ENCODE measurements at places on chromosomes 2 and 18.

- DNase-seq: no peak
Observed at GRCh38 chr2:216810399-216811160, 49.3 kb downstream of the TNP1 start.

DNA sequence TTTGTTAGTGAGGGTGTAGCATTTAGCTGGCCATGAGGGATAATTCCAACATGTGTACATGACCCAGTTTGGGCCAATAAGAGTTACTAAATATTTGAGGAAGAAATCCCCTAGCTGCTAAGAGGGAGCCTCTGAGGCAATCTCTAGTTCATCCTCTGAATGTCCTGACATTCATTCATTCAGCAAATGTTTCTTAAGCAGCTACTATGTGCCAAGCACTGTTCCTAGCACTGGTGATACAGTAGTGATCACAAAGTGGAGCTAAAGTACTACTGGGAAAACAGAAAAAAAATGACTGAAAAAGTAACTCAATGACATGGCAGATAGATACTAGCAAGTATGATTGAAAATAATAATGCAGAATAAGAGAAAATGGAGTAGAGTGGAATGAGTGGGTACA is 79.8 kb upstream of the PID1 start:
- no peak for DNase-seq

- DNase-seq: no peak
Observed at GRCh38 chr2:57490741-57491140, 555.9 kb upstream of the VRK2 start.

- no peak for DNase-seq
Observed at GRCh38 chr2:506451-506850, 170.8 kb downstream of the TMEM18 start.

- no peak for DNase-seq
Observed at GRCh38 chr2:7377916-7378569, 460.8 kb downstream of the RNF144A start.

- DNase-seq: no peak
Observed at GRCh38 chr18:26493021-26493420, 55.3 kb downstream of the KCTD1 start.

DNA sequence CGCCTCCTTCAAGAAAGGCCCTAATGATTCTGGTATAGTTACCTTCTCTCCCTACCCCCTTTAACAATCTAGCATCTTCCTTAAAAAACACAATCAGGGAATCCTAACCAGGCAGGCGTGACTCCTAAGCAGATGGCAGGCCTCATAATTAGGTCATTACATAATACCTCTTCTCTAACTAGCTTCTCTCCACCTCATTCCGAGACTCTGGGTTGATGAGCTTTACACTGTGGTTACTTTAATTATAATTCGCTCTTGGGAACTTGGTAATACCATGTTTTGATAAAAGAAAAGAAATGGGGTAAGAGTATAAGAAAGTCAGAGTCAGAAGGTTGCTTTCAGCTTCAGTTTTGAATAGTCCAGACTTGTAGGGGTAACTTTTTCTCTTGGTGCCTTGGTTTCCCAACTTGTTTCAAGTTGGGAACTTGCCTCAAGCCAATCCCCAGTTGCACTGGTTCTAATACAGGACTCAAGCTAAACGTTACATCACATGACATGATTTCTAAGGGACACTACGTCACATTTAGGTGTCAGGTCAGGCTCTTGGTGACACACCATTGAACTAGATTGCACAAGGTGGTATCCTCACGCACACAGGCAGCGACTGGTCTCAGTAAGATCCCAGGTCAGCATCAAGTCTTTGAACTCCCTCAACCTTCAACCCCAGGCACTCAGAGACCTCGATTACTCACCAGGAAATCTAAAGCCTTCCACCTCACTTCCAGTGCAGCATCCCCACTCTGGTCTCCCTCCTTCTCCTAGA is 59.2 kb downstream of the AAK1 start:
- DNase-seq: no peak

DNA sequence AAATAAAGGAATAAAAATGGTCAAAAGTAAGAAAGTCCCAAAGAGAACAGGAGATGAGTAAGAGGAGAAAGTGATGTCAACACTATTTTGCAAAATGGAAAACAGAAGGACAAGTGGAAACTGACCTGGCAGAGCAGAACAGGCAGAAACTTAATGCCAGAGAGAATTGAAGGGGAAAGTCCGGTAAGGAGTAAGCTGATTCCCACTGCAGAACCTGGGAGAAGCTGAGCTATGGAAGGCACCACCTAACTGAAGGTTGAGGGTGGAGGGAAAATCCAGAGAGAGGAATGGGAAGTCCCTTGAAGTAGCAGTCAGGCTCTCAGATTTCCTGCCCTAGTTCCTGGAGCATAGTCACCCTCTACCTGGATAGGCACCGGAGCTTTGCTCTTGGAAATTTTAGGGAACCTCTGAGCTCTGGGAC is 59.8 kb downstream of the MOGAT1 start:
- DNase-seq: no peak

DNA sequence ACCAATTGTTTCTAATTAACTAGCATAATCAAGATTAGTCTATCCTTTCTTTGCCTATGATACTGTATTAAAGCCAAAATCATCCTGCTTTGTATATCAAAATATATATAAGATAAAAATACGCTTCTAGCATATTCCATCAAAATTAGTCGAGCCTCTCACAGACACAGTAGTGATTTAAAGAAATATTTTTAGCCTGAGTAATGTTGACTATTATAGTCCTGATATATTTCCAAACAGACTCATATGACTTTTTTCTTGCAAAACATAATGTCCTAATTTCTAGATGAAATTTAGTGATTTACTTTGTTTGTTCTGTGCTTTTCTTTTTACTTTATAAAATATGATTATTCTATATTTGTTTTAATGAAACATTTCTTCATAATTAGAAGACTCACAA is 30.9 kb downstream of the FAP start:
- DNase-seq: no peak

DNA sequence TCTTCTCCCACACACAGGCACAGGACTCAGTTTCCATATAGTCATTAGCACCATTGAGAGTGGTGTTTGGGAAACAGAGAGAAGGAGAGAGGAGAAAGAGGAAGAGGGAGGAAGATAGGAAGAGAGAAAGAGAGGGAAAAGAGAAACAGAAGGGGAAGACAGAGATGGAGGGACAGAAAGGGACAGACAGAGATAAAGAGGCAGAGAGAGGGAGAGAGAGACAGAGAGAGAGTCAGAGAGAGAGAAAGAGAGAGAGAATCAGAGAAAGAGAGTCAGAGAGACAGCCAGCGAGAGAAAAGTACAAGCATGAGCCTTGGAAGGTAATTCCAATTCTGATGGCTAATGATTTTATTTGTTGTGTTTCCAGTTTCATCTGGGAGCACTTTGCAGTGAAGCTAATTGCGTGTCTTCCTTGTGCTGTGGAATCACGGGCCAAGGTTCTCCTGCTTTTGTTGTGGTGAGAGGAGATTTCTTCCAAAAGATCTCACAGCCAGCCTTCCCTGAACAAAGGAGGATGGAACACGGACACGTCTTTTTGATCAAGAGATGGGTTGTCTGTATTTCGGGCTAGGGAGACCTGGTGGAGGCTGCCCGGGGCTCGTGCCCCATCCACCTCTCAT is 153.6 kb upstream of the TWIST2 start:
- no peak for DNase-seq

DNA sequence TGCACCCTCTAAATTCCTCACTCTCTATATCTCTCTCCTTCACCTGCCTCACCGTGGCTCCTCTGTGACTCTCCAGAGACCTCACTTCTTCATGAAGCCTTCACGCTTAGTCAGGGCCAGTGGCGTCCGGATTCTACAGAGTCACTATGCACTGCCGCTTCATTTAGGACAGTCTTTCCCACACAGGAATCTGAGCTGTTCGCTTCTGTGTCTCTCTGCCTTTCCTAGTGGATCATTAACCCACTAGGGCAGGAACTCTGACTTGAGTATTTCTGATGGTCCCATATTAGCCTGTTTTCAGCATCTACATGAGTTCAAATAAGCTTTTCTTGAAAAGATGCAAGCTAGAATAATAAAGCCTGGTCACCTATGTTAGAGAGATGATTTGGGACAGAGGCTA is 180.2 kb upstream of the DOK6 start:
- no peak for DNase-seq

All from SIG-M5 (cell line).